Central memory CD4-positive, alpha-beta T cell (primary cell): ENCODE measurements at places on chromosomes 11 and 22.

- no peak for DNase-seq
These were observed 60.0 kb downstream of the MYEOV start for GRCh38 chr11:69353696-69354544.

DNA sequence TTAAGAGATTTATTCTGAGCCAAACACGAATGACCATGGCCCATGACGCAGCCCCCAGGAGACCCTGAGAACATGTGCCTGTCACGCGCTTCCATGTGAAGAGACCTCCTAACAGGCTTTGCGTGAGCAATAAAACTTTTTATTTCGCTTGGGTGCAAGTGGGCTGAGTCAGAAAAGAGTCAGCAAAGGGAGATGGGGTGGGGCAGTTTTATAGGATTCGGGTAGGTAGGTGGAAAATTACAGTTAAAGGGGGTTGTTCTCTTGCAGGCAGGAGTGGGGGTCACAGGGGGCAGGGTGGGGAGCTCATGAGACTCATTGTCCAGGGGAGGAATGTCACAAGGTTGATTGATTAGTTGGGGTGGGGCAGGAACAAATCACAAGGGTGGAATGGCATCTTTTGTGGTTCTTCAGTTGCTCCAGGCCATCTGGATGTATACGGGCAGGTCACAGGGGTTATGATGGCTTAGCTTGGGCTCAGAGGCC lies 77.2 kb upstream of the FTH1 start:
- DNase-seq = no peak

GRCh38 chr22:28914201-28914600 lies 30.8 kb downstream of the ZNRF3 start:
- DNase-seq = no peak

- DNase-seq = no peak
These were observed 7.3 kb upstream of the ADAMTS8 start for GRCh38 chr11:130435671-130436070.

DNA sequence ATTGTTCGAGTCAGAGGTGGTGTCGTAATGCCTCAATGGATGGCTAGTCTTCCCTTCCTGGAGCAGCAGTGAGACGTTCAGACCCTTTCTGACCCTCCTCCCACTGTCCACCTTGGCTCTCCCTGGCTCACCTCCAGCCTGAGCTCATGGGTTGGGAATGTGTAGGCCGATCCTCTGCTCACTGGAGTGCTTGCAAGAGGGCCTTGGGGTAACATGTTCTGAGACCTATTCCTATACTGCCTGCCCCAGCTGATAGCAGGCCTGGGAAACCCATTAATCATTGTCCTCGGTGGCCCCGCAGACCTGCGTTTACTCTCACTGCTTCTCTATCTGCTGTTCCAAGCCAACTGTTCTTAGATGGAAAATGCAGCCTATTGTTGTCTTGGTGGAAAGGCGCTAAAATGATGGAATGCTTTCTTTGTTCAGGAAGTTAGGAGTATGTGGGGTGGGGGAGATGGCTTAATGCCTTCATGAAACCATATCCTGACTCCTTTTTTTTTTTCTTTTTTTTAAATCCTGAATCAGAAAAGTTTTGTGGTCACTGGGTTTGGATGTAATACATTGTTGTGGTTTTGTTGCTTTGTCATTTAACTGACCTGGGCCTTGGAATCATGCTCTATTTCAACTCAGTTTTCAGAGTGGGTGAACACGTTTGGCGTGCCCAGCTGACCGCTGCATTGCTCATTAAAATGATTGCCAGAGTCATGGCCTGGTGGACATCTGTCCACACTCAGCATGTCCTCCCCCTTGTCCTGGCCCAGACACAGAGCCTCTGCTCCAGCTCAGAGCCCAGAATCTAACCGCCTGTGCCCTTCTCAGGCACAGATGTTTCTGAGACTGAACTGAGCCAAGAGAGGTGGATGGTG lies 72.5 kb downstream of the MICAL2 start:
- no peak for DNase-seq

- no peak for DNase-seq
These were observed at the start of gene DGCR6 for GRCh38 chr22:18905540-18906409. Gene DGCR6, plus strand, starts transcription at chr22:18906320. Its CDS starts 55 bp downstream, at chr22:18906375.

GRCh38 chr11:86952221-86952875 lies 2.8 kb downstream of the FZD4 start:
- DNase-seq = no peak

DNA sequence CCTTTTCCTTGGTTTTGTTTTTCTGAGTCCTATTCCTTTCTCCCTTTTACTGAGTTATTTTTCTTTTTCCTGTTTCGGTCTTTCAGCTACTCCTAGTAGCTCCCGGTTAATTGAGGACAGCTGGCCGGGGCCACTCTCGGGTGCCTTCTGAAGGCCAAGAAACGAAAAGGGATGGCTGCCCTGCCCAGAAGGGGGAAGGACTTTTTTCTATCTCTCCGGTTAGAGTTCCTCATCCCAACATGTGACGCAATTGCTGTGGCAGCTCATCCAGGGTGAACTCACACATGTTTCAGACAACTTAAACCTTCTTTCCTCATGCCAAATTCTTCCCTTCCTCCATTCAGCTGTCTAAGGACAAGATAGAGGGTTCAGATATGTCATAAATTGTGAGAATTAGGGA lies 83.6 kb downstream of the PIWIL4 start:
- DNase-seq = no peak
